ENCODE measurements at places on chromosomes 6 and 20. TPM values are rescaled to one million over a fixed set of nuclear protein-coding genes. Genes with fewer than 3 reads are reported as not detected.

DNA sequence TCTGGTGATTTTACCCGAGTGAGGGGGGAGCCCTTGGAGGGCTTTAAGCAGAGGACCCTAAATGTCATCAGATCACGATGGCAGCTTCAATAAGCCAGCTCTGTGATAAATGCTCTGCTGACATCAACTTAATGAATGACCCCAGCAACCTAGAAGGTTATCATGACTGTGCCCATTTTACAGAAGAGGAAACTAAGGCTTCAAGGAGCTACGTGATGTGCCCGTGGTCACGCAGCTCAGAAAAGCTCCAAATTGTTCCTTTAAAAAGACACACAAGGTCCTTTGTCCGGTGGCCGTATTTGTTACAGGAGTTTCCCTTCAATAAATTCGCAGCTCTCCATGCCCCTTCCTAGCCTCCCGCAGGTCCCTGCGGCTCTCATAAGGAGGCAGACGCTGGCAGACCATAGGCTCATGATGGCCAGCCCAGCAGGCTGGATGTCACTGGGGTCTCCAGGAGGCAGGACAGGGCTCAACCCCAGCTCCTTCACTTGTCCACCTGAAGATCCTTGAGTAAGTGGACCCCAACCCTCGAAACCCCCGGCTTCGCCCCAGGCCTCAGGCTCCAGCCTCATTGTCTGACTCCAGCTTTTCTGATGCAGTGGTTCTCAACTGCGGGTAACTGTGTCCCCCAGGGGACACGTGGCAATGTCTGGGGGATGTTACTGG is 106.4 kb downstream of the BMP7 start:
- H3K4me3 ChIP-seq: no peak overlapping the region
- H3K36me3 ChIP-seq: no peaks in the 10 kb centered on the region
- no peak overlapping the region for H3K27ac ChIP-seq
- H3K4me1 ChIP-seq: no peaks in the 10 kb centered on the region
- no peak for DNase-seq

DNA sequence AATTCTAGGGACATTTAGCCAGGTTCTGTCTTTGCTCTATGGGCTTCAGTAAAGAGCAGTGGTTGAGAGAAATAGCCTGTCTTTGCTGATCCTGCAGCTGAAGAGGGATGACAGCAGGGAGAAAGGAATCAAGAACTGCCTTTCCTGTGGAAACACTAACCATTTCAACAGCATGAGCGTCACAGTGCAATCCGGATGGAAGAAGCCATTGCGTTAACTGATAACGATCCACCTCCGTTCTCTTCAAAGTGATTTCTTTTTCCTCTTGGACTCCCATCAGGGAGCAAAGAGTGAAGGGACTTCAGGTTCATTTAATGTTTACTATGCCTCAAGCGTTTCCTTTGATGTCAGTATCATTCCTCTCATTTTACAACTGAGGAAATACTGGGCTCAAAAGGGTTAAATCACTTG is 35.2 kb upstream of the EEF1E1 start:
- H3K4me1 ChIP-seq: no peaks in the 10 kb centered on the region
- DNase-seq: no peak
- no peak overlapping the region for H3K27ac ChIP-seq
- H3K4me3 ChIP-seq: no peak overlapping the region

- no peak overlapping the region for H3K4me3 ChIP-seq
- DNase-seq: no peak
- no peaks in the 10 kb centered on the region for H3K4me1 ChIP-seq
These were observed 156.2 kb downstream of the EDN1 start for GRCh38 chr6:12446394-12446793.

DNA sequence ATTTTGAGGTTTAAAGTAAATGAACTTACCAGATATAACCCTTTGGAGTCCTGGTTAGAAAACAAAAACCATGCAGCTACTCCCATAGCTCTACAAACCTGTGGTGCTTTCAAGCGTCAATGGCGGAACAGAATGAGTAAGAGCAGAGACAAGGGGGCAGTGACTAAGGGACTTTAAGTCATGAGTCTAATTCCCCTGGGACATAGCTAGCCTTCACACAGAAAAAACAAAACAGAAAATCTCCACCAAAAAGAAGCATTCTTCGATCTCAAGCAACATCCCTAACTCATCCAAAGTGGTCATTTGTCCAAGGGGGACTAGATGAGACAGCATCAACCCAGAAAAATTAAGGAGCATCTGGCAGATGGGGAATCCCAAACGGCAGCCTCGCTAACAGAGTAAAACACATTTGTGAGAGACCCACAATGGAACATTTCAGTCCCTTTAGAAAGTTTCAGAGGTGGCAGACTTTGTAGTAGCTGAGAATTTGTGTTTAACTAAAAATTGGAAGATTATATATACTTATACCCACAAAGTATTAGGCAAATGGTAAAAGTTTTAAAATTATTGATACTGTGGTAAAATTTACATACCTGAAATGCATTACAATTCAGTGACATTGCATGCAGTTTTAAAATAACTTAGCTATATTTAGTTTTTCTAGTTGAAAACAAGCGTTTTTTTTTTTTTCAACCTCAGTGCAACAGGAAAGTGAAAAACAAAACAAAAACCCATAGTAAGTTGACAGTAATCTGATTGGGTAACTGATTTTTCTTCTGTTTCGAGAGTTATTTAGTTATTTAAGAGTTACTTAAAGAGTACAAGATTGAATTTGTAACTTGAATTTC is 67.5 kb downstream of the KCNQ5 start:
- no peak overlapping the region for H3K4me3 ChIP-seq
- H3K27ac ChIP-seq: no peak overlapping the region
- H3K27me3 ChIP-seq: no peaks in the 10 kb centered on the region
- no peak for DNase-seq

GRCh38 chr6:165616116-165616515 is 46.9 kb downstream of the PDE10A start:
- no peaks in the 10 kb centered on the region for H3K36me3 ChIP-seq
- H3K27ac ChIP-seq: no peak overlapping the region
- H3K4me1 ChIP-seq: peaks cover 8% of the 10 kb centered on the region
- peak; percentile 18 for DNase-seq
- no peaks in the 10 kb centered on the region for H3K27me3 ChIP-seq

Gene HMGN3
- 22.5 TPM for total RNA-seq

Gene COL21A1
- total RNA-seq: not detected

GRCh38 chr20:20480689-20481088 is 112.8 kb downstream of the INSM1 start:
- no peaks in the 10 kb centered on the region for H3K27me3 ChIP-seq
- H3K27ac ChIP-seq: no peak overlapping the region
- no peaks in the 10 kb centered on the region for H3K36me3 ChIP-seq
- no peak overlapping the region for H3K4me3 ChIP-seq

- H3K27ac ChIP-seq: no peak overlapping the region
- H3K4me3 ChIP-seq: no peak overlapping the region
- no peak for DNase-seq
- H3K4me1 ChIP-seq: no peaks in the 10 kb centered on the region
These were observed 304.7 kb downstream of the FARS2 start for GRCh38 chr6:5565971-5566370.

Gene ASIP
- not detected for total RNA-seq
